ENCODE measurements at places on chromosomes 3 and 15. TPM values are rescaled to one million over a fixed set of nuclear protein-coding genes. Genes with fewer than 3 reads are reported as not detected.

The UACA gene
- total RNA-seq: 35.7 TPM

The TICRR gene
- total RNA-seq: 0.32 TPM

DNA sequence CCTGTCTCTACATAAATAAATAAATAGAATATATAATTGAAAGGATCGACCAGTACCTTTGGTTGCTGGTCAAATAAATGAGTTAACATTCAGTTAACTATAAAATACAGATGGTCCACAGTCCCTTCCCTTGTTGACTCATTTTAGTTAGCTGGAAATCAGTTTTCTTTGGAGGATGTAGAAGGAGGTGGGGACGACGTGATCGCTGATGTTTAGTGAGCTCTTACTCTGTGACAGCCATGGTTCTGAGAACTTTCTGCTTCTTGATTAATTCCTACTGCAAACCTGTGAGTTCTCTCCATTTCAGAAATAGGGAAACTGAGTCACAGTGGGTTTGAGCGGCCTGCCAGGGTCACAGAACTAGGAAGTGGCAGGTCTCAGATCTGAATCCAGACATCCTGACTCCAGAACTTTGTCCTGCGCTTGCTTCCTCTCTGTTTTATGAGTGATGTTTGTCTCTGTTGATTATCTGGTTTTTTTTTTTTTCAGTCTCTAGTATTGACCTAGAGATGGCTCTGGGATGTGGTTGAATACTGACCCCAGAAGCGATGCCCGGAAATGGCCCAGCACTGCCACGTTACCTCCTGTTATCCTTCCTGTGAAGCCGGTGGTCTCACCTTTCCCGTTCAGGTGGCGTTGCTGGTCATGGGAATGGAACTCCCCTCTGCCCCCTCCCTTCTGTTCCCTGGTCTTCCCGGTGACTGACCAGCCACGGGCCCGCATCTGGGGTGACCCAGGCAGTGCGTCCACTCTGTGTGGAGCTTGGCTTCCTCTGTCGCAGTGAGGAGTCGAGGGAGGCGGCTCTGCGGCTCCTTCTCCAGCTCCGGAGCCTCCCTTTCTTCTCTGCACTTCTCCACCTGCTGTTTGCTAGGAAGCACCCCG, 18.2 kb downstream of the SYNM start:
- peak overlapping the region; percentile 21 for H3K4me3 ChIP-seq
- H3K27ac ChIP-seq: peak overlapping the region; percentile 73
- H3K36me3 ChIP-seq: no peaks in the 10 kb centered on the region

DNA sequence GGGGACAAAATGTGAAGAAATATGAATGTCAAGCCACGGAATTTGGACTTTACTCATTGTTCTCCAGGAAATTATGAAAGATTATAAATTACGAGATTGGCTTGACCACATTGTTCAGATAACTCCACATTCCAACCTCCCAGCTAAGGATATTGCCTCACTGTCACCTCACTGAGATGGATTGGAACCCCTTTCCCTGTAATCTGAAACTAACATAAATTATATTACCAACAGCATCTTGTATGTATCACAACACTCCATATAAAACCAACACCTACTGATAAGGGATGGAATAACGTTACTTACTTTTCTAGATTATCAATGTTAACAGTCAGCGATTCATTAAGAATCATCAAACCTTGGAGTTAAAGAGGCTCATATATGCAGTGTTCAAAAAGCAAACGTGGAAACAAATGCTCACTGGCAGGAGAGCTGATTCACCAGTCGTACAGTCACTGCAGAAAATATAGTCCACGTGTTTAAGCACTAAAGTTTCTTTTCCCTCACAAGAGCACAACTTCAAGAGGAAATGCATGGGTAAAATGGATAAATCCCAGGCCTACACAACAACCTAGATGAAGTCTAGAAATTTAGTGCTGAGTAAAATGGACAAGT, 451.5 kb downstream of the FGF12 start:
- no peaks in the 10 kb centered on the region for H3K4me1 ChIP-seq
- H3K27me3 ChIP-seq: no peaks in the 10 kb centered on the region
- no peak for DNase-seq
- H3K4me3 ChIP-seq: no peak overlapping the region
- no peaks in the 10 kb centered on the region for H3K36me3 ChIP-seq
